ENCODE measurements at places on chromosomes 7 and 10.
A peak's percentile ranks its signal among the peaks of the same experiment; 100 is the strongest.

GRCh38 chr7:3201306-3201705 is 99.7 kb upstream of the SDK1 start:
- no peak for DNase-seq

DNA sequence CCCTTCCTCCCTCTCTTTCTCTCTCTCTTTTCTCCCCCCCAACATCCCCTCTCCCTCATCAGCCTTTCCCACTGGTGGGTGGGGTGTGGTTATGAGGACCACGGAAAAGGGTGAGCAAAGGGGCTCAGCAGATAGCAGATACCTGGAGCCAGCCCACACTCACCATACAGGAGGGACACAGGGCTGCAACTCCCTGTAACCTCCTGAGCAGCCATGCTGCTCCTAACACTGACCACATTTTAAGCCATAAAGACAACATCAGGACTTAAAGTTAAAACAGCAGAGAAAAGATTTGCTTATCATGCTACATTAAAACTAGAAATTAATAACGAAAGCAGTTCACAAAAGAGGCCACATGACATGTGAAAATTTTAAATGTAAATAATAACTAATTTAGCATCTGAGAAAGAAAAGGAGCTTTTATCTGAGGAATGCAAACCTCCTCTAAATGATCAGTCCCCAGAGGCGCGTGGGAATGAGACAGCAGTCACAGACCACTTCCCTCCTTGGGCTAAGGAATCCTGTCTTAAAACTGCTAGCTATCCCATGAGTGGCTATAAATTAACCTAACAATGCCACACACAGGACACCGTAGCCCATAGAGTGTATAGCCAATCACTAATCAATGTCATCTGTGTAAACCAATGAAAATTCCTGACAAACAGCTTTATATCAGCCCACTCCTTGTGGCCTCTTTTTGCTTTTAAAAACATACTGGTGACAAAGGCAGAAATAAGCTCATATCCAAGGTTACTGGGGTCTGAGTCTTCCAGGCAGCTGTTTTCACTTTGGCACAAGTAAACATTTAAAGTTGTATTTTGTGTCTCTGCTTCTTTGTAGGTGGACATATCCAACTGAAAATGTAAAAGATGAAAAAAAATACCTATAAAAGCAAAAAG is 33.3 kb downstream of the PKD1L1 start:
- no peak for DNase-seq

DNA sequence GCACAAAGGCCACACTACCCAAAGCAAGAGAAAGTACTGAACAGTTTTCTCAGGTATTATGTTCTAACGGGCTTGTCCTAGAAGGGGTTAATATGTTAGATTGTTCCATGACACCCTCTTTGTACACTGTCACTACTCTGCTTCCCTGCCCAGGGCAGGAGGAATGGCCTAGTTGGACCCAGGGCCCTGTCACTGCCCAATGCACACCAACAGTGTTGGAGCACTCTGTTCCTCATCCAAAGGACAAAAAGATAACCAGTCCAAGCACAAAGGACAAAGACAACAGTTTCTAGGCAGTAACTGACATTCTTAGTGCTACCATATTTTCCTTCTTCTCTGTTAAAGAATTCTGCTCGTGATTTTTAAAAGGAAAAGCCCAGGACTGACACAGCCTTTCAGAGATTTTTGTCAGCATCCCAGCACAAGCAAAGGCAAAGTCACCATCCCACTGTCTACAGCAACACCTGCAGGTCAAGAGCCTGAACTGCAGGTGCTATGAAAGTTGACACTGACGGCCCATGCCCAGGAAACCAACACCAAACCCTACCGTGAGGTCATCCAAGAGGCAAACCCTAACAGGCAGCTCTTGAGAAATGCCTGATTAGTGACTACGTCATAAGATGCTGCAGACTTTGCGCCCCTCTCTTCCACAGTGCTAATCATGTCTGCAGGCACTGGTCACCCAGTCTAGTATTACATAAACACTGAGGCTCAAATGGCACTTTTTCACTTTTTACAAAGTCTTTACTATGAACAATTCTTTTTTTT is 13.2 kb downstream of the NUDCD3 start:
- peak; percentile 67 for DNase-seq

DNA sequence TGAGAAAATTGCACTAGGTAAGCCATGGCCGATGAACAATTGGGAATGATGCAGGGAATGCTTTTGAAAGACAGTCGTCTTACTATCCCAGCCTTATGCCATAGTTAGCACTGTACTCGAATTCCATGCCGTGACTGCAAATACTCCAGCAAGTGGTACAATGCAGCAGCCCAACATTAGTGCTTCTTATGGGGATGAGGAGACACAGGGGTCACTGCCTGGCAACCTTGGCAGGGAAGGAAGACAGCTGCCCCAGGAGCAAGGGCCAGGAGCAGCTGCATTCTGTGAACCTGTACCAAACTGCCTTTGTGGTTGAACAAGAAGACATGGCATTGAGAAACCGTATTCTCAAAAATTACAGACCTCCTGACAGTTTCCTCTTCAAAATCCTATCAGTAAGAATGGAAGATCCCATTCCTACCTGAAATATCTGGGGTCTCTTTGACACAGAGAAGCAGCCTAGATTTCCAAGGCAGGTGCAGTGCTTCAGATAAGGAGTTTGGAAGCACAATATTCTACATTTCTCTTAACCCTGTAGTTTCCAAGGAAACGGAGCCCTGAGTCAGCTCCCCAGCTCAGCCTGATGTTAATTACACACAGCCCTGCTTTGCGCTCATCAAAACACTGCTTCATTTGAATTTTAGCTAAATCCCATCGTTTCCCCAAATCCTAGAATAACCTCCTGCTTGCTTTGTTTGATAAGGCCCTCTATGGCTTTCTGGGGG is 49.0 kb upstream of the FRMD4A start:
- DNase-seq: no peak

GRCh38 chr7:102888561-102889233 is 24.1 kb upstream of the LRRC17 start:
- DNase-seq: no peak

GRCh38 chr7:129136887-129137642 is 7.4 kb upstream of the TSPAN33 start:
- DNase-seq: peak; percentile 61

DNA sequence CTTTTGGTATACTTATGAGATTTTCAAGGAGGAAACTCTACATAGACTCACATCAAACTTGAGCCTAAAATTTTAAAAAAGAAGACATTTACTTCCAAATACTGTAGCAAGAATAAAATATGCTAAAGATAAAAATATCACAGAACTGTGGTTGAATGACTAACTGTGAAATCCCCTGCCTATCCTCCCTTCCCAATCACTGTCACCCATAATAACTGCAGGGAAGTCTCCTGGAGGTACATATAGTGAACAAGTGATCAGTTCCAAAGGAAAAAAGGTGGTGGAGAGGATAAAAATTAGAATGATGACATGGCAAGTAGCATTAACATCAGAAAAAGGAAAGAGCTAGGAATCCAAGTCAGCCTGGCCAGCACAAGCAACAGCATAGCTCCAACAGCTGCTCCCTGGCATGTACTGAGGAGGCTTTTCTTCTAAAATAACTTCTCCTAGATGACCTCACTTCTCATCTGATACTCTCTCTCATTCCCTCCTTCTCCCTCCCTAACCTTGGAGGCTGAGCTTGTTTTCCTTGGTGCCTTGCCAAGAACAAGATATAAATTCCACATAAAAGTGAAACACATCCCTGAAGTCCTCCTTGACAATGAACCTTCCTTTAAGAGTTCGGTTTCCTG is 124.0 kb downstream of the IQUB start:
- no peak for DNase-seq

DNA sequence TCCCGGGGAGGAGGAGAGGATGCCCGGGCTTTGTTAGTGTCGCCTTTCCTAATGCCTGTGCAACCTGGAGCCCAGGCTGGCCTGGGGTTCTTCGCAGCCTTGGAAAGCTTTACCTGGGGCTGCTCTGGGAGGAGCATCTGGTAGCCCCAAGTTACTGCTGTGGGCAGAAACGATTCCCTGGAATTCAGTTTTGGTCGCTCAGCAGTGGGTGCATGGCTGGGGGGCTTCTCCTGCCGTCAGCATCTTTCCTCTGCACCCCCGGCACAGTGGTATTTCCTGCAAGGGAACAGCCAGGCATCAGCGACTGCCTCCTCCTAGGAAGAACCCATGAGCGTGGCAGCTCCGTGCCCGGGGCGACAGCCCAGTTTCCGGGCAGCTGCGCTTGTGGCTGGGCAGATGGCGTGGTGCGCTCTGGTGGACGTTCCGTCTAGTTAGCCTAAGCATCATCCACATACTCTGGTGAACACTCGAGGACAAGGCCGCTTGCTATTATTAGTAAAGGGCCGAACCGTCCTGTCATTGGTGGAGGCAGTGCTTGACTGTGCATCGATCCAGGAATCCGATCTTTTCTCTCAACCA is 107.0 kb upstream of the BTBD16 start:
- no peak for DNase-seq

DNA sequence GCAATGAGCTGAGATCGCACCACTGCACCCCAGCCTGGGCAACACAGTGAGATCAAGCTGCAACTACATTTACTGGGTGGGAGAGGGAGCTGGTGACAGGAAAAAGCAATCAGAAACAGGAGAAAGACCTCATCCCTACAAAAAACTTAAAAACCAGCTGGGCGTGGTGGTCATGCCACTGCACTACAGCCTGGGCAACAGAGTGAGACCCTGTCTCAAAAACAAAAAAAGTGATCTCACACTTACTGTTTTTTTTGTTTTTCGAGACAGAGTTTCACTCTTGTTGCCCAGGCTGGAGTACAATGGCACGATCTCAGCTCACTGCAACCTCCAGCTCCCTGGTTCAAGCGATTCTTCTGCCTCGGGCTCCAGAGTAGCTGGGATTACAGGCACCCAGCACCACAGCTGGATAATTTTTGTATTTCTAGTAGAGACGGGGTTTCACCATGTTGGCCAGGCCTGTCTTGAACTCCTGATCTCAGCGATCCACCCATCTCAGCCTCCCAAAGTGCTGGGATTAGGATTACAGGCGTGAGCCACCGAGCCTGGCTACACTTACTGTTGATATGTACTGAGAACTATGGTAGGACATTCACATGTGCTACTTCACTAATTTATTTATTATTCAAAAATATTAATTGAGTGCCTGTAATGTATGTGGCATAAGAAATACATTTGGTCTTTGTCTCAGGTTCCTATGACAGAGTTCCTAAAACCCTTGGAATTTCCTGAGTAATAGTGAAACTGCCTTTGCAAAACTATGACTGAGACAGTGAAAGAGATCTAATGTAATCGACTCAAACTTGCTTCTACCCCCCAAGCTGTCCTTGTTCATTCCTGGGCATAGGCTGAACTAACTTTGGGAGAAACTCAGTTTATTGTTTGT is 27.7 kb upstream of the NRBF2 start:
- no peak for DNase-seq

- DNase-seq: no peak
Measured at GRCh38 chr7:91632234-91632940, 248.1 kb downstream of the MTERF1 start.

DNA sequence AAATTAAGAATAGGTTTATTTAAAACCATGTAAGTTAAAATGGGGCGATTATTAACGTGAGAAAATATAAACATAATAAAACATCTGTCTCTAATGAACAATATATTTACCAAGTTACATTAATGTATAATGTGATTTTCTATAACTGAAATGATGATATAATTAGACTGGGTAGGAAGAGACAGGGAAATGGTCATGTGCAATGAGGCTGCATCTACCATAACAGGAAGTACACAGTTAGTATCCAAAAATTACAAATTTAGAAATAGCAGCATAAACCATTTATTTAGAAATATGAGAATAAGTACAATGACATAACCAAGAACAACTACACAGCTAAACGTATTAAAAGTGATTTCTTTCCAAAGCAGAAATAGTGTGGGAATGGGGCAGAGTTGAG is 25.8 kb upstream of the BET1 start:
- DNase-seq: no peak

DNA sequence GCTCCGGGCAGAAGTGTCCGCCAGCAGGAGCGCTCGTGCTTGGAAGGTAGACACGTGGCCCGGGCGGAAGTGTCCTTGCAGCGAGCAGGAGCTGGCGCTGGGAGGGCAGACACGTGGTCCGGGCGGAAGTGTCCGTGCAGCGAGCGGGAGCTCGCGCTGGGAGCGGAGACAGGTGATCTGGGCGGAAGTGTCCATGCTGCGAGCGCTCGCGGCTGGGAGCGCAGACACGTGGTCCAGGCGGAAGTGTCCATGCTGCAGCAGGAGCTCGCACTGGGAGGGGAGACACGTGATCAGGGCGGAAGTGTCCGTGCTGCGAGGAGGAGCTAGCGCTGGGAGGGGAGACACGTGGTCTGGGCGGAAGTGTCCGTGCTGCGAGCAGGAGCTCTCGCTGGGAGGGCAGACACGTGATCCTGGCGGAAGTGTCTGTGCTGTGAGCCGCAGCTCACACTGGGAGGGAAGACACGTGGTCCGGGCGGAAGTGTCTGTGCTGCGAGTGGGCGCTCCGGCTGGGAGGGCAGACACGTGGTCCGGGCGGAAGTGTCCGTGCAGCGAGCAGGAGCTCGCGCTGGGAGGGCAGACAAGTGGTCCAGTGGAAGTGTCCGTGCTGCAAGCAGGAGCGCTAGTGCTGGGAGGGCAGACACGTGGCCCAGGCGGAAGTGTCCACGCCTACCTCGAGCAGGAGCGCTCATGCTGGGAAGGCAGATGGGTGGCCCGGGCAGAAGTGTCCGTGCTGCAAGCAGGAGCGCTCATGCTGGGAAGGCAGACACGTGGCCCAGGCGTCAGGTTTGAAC is 41.1 kb upstream of the PRKAR1B start:
- DNase-seq: no peak

DNA sequence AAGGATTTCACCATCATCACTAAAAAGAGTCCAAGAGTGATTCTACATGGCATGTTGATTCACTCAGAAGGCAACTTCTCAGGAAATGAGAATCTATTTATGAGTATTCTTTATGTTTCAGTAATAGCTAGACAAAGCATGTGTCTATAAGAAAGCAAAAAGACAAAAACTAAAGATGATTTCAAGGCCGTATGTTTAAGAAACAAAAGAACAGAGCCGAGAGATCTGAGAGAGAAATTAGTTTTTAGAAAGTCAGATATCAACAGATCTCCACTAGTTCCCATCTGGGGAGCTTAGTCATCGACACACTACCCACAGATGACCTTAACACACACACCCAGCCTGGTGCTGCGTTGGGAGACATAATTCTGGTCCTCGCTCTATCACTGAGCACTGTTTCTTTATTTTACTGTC is 21.0 kb downstream of the PIP4K2A start:
- DNase-seq: no peak

GRCh38 chr7:31100871-31101270 is 48.8 kb downstream of the ADCYAP1R1 start:
- no peak for DNase-seq

GRCh38 chr7:2553108-2553507 is 2.2 kb downstream of the BRAT1 start:
- DNase-seq: no peak

GRCh38 chr7:139949629-139950028 is 113.1 kb downstream of the PARP12 start:
- DNase-seq: no peak

DNA sequence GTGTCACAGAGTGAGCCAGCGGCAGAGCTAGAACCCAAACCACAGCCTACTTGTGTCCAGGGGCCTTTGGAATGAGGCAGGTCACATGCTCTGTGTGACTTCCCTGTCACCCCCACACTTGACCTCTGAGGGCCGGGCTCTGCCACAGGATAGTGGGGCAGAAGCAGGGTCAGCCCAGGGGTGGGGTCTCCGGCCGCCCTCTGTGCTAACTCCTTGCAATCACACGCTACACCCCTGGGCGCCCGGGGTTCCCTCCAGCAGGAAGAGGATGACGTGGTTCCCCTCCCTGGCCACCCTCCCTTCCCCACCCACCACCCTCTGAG is 19.8 kb downstream of the TECPR1 start:
- DNase-seq: no peak

GRCh38 chr10:78769526-78769925 is 299.2 kb upstream of the ZMIZ1 start:
- DNase-seq: no peak

All from GM20000 (cell line).